ENCODE measurements at places on chromosomes 7 and 10. TPM values are rescaled to one million over a fixed set of nuclear protein-coding genes. Genes with fewer than 3 reads are reported as not detected.

ADAM8 gene
- total RNA-seq: 3.6 TPM

KAT6B gene
- total RNA-seq: 35.0 TPM

CTNNA3 gene
- 5.5 TPM for total RNA-seq

LBX1 gene
- total RNA-seq: 1.0 TPM

- DNase-seq: no peak
These were observed 80.2 kb downstream of the RNF216 start for GRCh38 chr7:5701085-5701914.

DNA sequence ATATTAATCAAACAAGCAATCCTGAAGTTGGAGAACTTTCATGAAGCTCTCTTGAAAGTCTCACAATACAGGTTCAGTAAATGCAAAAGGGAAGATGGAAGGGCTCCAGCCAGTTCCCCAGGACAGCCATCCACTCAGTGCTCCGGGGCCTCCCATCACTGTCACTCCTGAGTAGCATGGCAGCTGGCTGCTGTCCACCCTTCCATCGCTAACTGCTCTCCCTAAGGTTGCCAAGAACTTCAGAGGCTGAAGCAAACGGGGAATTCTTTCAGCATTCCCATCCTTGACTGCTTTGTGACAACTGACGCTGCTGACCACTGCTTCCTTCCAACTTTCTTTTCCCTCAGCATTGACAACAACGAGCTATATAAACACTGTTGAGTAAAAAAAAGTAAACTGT, 69.1 kb downstream of the VPS41 start:
- no peak for DNase-seq

GRCh38 chr7:148340438-148341280, 249.9 kb upstream of the C7orf33 start:
- DNase-seq: no peak

GRCh38 chr7:23529262-23529859, 2.4 kb downstream of the TRA2A start:
- no peak for DNase-seq

GRCh38 chr10:51288511-51288910, 214.2 kb downstream of the PRKG1 start:
- DNase-seq: no peak

- DNase-seq: no peak
These were observed 215.7 kb upstream of the CDC14C start for GRCh38 chr7:48708635-48709034.

DNA sequence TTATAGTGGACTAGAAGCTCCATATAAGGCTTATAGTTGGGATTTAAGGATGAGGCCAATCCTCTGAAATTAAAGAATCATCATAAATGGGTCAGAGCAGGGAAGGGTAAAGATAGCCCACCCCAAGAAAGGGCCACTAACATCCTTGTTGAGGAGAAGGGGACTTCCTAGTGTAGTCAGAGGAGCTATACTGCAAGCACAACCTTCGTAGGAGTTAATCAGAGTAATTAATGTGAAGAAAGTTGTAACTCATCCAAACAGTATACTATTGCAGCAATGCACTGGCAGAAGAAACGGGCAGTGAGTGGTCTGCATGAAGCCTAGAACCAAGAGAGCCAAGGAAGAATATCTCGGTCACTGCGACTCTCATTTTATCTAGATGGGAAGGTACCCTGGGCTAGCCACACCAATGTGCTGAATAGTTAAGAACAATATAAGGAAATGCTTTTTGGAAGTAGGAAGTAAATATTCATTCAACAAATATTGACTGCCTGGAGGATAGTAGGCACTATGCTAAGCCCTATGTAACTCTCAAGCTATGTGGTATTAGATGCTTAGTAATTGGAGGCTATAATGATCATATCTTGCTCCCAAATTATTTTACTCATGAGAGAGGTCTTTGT, 13.3 kb downstream of the OTUD1 start:
- DNase-seq: no peak

DNA sequence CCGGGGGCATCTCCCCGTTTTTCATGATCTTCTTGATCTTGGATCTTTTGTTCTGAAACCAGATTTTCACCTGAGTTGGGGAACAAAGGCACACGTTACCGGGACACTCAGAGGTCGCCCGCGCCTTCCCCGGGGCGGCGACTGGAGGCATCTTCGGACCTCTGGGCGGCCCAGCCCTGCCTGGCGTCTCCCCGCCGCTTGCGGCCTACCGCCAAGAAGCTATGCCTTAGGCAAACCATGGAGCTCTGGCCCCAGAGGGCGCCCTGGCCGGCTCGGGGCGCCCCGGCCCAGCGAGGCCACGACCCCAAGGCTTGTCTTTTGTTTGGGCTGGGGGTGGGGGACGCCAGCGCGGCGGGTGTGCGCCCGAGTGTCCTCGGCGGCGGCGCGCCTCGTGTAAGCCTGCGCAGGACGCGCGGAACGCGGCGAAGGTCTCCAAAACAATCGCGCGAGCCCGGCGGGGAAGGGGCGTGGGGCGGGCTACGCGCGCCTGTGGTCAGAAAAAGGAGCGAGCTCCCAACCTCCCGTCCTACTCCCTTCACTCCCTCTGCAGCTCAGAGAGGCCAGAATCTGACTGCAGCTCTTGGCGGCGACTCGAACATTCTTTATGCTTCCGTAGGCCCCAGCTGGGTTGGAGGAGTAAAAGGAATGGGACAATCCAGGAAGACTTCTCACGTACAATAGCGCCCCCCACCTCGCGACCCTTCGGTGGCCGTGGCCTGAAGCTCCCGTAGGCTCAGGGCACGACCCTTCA, 3.5 kb downstream of the DLX5 start:
- DNase-seq: no peak

DNA sequence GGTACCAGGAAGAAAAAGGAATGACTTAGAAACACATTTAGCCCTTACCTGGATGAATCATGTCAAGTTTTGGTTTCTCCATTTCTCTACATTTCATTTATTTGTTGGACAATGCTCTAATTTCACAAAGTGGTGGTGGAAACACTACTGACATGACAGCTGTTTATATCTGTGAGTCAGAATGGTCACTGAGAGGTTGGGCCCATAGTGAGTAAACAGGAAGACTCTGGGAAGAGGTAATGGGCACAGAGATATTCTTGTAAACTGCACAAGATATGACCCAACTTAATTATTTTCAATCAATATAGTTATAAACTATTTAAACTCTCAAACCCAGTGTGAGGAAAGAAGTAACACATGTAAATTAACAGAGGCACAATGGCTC, 176.3 kb upstream of the MEOX2 start:
- DNase-seq: no peak

DNA sequence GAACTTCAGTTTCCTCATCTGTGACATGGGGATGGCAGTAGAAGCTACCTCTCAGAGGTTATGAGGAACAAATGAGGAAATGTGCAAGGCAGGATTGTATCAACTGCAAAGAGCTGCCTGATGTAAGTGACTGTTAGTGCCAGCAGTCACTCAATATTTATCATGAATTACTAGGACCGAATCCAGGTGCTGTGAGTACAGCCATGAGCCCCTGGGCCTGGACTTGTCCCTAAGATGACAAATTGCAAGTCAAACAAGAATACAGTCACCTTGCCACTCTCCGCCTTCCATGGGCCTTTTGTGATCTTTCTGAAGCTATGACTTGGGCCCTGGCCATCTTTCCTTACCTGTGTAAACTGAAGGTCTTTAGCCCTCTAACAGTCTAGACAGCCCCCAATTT, 27.7 kb upstream of the TLX1 start:
- no peak for DNase-seq

DNA sequence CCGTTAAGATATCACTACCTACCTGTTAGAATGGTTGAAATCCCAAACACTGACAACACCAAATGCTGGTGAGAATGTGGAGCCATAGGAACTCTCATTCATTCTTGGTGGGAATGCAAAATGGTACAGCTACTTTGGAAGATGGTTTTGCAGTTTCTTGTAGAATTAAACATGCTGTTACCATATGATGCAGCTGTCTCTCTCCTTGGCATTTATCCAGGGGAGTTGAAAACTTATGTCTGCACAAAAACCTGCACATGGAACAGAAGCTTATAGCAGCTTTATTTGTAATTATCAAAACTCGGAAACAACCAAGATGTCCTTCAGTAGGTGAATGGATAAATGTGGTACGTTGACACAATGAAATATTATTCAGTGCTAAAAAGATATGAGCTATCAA, 199.5 kb downstream of the BICC1 start:
- DNase-seq: no peak

- no peak for DNase-seq
These were observed 314.4 kb upstream of the BMPER start for GRCh38 chr7:33590916-33591315.

DNA sequence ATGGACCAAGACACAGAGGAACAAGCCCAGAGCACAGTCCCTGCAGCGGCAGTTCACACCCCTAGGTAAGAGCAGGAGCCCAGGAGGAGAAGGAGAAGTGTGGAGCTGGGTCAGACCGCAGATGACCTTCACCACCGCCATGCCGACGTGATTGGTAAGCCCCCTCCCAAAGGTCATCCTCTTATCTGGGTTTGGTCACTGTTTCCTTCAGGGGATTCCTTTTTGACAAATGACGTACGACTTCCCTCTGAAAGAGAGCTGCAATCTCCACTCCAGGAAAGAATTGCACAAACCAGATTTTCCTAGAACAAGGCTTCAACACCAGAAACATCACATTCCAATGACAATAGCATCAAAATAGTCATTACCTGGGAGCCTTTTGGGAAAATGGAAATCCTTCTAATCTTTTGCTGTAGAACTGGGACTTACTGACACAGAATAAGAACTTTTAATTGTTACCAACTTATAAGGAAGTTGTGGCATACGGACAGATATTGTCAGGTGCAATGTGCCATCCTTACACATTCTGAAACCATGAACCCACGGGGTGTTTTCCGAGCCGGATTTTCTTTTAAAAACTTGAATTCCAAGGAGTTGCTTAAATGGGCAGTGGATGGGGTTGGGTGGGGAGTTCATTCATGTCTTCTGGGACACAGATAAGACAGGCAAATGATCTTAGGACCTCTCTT, 20.8 kb upstream of the ADAM12 start:
- no peak for DNase-seq

DNA sequence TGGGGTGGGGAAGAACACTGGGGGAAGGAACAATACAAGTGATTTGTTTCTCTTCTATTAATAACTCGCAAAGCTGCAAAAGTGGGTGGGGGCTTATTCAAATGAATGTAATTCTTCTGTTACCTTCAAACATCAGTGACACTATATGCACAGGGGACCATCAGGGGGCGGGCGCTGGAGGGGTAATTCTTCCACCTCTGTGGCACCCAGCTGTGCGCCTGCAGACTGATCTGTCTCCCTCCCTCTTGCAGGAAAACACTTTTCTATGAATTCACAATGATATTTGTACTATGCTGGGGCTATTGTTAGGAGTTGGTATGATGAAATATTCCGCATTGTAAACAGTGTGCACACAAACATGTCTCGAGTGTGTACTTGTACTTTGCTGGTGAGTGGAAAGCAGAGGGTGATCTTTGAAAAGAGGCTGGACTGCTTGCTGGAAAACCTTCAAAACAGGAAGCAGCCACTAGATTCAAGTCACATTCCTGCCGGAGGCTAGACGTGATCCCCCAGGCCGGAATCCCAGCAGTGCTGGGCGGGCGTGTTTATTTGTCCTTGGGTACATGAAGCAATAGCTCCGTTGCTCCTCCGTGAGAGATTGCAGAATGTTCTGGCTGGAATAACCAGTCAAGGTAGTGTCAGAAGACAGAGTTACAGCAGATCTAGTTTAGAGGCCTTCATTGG, 15.8 kb upstream of the BNIP3 start:
- DNase-seq: no peak
